ENCODE measurements at places on chromosomes 2 and 18. TPM values are rescaled to one million over a fixed set of nuclear protein-coding genes. Genes with fewer than 3 reads are reported as not detected.

- no peak for DNase-seq
Measured at GRCh38 chr2:238138331-238139195, at the start of gene KLHL30. Gene KLHL30, plus strand, starts transcription at chr2:238138668. Its CDS starts 2,087 bp downstream, at chr2:238140755.

Gene DYNAP
- 0.08 TPM for polyA plus RNA-seq

GRCh38 chr2:232577841-232578240 lies 27.4 kb downstream of the EIF4E2 start:
- DNase-seq = no peak

DNA sequence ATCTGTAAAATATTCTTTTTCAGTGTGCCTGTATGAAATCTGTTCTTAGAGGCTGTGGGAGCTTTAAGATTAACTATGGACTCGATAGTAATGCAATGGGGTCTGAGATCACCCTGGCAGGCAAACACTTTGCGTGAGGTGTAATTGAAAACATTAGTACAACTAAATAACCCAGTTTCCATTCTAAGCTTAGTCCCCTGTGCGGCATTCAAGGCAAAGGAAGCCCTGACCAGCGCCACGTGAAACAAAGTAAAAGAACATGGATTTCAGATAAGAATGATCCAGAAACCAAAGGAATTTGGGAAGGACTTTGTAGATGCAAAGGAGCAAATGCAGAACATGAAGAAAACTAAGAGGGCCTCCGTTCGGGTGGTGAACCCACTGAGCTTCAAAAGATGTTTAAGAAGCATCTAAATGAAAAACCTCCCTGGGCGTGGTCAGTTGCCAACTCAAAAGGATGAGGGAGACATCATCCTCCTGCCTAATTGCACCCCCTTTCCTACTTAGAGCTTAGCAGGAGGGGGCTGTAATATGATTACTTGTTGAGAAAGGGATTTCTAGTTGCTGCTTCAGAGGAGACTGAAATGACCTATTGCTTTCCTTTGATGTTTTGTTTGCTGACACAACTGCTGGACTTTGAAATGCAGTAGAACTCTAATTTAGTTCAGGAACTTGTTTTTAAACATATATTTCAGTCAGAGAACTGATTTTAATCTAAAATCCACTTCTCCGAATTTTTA lies 7.9 kb upstream of the CETN1 start:
- no peak for DNase-seq

GRCh38 chr2:217054791-217055190 lies 194.9 kb upstream of the TNP1 start:
- DNase-seq = no peak

- no peak for DNase-seq
Measured at GRCh38 chr2:224518806-224519580, 66.2 kb downstream of the CUL3 start.

DNA sequence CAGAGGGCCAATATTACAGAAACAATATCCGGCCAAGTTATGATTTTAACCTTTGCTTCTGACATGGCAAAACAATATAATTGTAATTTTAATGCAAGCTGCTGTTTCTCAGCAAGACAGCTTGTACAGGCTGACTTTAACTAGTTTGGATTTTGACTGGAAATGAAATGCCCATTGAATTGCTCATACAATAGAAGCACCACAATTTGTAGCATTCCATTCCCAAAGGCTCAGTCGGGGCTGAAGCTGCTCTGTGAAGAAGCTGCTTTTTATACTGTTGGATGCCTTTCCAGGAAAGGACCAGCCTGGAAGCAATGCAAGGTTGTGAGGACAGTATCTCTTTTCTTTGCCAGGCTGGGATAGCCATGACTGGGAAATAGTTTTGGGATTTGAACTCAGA lies 677.0 kb upstream of the FANCL start:
- DNase-seq = no peak

DNA sequence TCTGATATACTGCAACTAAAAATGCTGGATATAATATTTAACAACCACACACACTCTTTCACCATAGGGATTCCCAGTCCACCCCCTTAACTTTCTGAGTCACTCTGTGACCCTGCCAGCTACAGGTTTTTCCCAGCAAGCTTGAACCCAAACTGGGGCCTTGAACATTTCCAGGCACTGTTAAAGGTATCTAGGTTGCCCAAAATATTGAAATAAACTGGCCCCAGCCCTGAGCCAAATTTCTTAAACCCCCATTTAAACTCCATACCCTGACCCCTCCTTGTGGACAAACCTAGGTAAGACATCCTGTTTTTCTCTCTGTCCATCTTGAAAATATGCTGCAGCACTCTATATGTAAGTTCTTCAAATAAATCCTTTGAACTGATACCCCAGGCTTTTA lies 19.7 kb upstream of the DCTN1 start:
- no peak for DNase-seq

Gene LAMA3
- 1.6 TPM for polyA plus RNA-seq

Gene ADCYAP1
- polyA plus RNA-seq = 0.22 TPM

Gene GTF3C2
- 65.4 TPM for polyA plus RNA-seq

DNA sequence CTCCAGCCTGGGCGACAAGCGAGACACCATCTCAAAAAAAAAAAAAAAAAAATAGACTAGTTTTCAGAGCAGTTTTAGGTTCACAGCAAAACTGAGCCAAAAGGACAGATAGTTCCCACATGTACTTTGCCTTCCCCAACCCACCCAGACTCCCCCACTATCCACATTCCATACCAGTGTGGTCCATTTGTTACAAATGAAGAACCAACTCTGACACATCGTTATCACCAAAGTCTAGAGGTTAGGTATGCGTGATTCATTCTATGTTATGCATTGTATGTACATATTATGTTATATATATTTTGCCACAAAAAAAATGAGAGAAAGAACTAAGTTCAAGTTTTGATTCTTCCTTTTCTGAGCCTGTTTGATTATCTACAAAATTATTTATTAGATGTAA lies 3.5 kb downstream of the DUSP11 start:
- no peak for DNase-seq

Gene NPAS2
- polyA plus RNA-seq = 8.6 TPM

DNA sequence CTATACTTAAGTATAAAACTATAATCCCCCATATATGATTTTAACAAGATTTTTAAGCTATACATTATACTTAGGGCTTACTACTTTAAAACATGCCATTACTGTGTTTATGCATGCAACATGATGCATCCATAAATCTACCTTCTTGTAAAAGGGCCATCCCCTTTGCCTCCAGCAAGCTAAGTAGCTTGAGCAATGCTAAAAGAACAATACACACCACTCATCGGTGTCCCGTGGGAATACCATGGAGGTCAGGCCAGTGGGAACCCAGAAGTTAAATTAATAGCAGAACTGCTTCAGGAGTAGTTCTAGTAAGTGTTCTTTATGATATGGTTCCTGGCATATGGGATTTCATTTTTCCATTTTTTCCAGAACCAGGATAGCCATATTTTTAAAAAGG lies 37.8 kb downstream of the SH3RF3 start:
- DNase-seq = no peak

DNA sequence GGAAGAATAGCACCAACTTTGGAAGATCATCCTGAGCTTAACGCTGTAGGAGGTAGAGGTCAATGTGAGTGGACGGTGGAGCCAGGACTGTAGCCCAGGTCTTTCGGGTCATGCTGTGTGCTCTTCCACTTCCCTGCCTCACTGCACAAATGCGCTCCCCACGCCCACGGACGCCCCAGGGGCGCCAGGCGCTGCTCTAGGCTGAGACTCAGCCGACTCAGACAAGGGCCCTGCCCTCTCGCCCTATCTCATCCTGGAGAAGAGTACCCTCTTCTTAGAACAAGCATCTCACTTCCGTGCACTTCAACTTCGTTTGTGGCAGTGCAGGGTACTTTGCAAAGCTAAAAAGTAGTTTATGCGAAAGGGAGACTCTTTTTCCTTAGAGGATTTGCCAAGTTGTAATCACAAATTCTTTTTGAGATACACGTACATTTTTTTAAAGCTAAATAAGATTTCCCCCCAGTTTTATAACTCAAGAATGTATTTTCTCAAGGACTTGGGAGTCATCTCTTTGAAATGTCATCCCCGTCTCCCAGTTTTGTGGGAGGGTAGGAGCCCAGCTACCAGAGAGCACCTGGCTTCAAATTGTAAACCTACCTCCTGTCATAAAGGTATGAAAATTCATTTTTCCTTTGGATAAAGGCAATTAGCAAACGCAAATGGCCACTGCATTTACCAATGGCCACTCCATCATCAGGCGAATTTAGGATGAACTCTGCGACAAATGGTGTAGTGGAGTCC lies 1.2 kb upstream of the PRELID3A start:
- DNase-seq = no peak

DNA sequence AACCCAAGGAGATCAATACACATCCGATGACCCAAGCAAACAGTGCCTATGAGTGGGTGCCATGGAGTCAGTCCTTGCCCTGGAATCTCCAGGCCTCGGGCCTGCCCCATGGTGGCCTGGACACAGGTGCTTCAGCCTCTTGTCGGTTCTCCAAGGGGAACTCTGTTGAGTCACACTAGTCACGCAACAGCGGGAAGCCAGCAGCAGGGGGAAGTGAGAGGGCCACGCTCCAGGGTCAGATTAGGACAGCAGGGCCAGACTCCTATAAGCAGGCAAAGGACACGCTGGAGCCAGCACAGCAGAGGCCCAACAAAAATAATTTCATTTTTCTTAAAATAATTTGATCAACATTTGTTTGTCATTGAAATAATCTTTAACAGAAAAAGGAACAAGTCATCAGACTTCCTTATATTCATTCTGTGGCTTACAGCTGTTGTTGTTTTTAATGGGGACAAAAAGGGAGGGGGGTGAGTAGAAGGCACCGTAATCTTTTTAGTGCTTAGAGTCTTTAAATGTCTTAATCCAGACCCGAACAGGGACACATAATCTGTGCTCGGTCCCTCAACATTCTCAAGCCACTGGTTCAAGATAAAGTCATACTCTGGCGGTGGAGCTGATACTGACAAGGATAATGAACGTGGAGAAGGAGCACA lies 16.4 kb upstream of the ARMC9 start:
- DNase-seq = no peak

Gene SLC16A14
- polyA plus RNA-seq = 6.8 TPM

- no peak for DNase-seq
Measured at GRCh38 chr2:88471083-88471942, 18.8 kb upstream of the FOXI3 start.

- no peak for DNase-seq
Measured at GRCh38 chr2:55137024-55137958, 87.0 kb upstream of the RTN4 start.

DNA sequence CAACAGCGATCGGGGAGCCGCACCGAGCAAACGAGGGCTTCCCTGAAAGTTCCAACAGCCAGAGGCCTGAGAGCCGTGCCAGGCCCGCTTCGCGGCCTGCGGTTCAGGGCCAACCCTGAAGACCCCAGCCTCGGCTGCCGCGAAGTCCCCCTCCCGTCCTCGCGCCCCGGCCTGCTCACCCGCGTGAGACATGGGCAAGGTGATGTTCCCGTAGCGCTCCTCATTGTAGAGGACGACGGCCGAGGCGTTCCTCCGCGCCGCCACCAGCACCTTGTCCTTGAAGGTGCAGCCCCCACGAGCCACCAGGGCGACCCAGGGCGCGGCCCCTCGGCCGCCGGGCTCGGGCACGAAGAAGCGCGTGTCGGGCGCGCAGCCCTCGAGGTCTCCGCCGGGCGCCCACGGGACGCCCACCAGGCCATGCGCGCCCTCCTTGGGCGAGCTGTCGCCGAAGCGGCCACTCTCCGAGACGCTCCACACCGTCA lies 510 bp downstream of the RNF149 start:
- no peak for DNase-seq

Gene CFC1
- polyA plus RNA-seq = not detected

Gene NOL4
- polyA plus RNA-seq = 1.8 TPM

DNA sequence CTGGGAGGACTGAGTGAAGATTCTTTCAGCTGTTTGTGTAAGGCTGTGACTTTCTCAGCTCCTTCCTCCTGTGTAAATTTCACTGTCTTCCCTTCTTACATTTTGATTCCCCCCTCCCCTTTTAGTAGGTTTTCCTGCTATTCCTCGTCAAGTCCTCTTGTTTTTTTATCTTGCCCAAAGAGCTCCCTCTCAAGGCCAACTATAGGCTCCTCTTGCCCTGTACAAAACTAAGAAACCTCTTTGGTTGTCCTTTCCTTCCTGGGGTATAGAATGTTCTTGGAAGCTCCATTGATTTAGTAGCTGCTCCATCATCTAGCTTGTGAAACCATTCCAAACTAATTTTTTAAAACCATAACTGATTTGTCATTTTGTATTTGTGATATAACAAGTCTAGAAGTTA lies 7.3 kb downstream of the CCDC121 start:
- no peak for DNase-seq

Gene CYRIA
- 3.3 TPM for polyA plus RNA-seq

DNA sequence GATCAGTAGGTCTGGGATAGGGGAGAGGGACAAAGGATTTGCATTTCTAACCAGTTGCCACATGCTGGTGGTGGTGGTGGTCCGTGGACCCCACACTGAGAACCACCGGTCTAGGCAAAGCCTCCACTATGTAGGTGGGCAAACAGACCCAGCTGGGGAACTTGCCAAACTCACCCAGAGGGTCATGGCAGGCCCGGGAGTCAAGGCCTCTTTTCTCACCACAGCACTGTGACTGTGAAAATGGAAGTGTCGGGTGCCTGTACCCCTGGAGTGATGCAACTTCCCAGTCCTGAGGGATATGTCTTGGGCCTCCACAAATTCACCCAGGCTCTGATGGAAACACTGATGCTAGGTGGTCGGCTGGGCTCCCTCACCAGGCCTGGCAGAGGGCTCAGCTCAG lies 101.2 kb upstream of the SMAD2 start:
- DNase-seq = no peak

DNA sequence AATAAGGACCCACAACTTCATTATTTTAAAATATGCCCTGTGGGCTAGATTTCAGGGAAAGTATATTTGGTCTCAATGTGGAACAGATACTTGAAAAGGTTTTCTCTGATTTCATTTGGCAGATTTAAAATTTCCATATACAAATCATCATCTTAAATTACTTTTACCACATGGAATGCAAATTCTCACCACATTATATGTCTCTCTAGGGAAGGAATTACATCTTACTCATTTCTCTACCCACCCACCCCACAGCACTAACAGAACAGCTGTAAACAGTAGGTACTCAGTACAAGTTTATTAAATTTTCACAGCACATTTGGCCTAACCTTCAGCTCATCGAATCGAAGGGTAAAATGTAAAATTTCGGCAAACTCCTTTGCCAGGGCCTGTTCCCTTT lies 104.0 kb downstream of the CYRIA start:
- no peak for DNase-seq

- no peak for DNase-seq
Measured at GRCh38 chr2:158113741-158114295, 12.1 kb downstream of the UPP2 start.

Gene ARHGAP25
- 5.2 TPM for polyA plus RNA-seq

Gene FAM161A
- 35.7 TPM for polyA plus RNA-seq

DNA sequence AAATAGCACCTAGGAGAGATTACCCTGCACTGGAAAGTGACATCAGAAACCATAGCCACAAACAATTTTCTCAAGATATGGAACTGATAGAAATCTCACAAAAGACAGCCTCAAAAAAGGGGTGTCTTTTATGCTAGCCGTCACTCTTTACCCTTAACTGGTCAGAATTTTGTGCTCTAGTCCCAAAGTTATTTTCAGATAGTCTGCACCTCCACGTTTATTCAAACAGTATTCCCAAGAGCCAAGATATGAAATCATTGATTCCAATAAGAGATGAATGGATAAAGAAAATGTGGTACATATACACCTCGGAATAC lies 23.5 kb upstream of the PMAIP1 start:
- no peak for DNase-seq

- no peak for DNase-seq
Measured at GRCh38 chr2:180732337-180732736, 248.1 kb upstream of the UBE2E3 start.
